ENCODE measurements at places on chromosomes 1 and 21.

- DNase-seq: no peak
Observed at GRCh38 chr1:173388352-173388751, 88.8 kb upstream of the PRDX6 start.

GRCh38 chr1:43405219-43405875 lies 15.6 kb downstream of the SZT2 start:
- no peak for DNase-seq

DNA sequence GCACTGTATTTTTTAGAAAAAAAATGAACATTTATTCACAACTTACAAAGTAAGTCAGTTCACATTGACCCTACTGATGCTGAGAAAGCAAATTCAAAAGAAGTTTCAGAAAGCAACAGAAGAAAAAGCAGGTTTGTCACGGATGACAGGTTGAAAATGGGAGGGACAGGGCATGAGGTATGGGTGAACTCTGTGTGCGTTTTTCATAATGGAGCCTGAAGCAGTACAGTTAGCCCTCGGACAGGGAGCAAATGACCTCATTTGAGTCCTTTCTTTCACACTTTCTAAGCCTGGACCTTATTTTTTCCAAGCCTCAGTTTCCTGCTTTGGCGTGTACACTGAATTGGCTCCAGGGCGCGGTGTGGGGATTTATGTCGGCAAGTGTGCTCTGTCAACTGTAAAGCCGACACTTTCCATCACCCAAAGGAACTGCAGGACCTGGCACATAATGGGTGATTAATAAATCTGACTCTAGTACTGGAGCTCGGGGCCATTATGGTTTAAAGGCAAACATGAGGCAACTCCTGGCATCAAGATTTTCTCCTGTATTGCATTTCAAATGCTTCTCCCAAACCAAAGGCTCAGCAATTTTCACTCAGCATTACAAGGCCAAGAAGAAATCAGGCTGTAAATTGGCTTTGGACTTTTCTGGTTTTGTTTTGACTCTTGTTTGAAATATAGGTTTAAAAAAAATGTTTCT lies 345.5 kb upstream of the DUSP10 start:
- no peak for DNase-seq

DNA sequence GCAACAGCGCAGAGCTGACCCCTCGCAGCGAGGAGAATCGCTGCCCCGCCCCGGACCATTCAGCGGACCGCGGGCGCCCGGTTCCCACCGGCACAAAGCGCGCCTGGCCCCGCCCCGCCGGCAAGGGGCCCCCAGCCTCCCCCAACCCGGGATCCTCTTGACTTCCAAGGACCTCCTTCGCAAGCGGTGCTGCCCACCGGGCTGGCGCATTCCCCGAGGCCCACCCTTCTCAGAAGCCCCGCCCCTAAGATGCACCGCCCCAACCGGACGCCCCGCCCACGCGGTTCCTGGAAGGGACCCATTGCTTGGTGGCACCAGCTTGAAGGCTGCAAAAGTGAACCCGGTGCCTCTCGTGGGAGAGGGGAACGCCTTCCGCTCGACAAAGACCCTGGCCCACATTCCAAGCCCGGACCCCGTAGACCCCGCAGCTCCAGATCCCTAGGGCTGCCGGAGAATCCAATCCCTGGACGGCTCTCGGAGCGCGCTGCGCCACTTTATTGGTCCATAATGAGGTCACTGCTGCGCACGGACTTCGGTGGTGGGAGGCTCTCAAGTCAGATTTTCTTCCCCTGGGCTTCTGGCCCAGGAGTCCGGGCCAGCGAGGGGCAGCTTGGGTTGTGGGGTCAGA lies 2.0 kb downstream of the HES3 start:
- DNase-seq: peak; percentile 73

DNA sequence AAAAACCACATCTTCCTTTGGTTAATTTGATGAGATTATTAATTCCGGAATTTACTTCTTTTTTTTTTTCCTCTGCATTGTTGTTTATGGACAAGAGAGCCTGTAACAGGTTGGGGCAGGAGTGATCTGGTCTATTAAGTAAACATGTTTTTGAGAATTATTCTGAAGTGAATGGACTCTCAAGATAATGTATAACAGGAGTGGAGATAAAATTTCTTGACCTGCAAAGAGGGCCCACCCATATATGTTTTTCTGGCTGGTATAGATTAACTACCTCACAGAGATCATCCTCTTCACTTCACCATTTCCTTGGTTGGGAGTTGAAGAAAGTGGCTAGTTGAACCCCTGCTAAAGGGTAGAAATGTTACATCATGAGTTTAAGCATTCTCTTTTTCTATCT lies 10.7 kb downstream of the DDI2 start:
- DNase-seq: no peak

- no peak for DNase-seq
Observed at GRCh38 chr1:168640182-168640581, 63.8 kb downstream of the XCL1 start.

DNA sequence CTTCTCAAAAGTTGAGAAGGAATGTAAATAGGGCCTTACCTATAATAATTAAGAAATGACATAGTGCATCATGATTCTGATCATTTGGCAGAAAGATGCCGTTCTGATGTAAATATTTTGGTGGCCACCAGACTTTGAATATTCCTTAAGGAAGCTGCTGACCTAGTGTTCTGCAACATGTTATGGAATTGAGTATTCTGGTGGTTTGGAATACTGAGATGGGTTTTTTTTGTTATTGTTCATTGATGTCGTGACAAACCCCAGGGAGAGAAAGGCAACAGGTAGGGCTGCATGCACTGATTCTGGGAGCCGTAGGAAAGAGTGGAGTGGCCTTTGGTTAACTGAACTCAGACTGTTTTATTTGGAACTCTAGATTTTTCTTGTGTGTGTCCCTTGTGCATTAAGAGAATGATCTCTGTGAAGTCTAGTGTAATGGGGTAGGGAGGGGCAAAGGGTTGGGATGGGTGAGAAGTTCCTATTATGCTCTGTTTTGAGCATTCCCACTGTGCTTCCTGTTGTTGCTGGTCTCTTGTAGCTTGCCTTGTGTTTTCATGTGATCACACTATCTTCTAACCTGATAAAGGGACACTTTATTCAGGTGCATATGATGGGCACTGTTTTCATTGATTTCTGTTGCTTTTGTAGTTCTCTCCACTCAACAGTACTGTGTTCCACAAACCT lies 25.0 kb downstream of the ZBTB8B start:
- DNase-seq: no peak

- DNase-seq: no peak
Observed at GRCh38 chr1:176501599-176501998, 38.6 kb downstream of the PAPPA2 start.

DNA sequence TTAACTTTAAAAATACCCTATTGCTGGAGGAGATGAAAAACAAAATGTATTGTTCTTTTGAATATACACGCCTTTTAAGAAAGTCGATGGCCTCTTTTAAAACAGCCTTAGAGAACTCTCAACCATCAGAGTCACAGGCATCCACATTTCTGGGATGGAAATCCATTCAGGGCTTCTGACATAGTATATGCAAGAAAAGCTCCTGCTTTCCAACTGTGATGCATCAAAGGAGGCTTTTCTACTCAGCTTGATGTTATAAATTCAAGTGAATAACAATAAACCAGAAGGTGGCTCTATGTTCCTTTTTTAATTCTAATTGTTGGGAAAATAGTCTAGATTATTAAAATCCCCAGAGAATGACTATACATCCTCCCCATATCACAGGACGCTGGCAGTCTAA lies 398.8 kb upstream of the CXADR start:
- DNase-seq: no peak

- no peak for DNase-seq
Observed at GRCh38 chr1:46948629-46949416, 7.5 kb upstream of the CYP4A11 start.

All from activated CD4-positive, alpha-beta T cell treated with anti-CD3 and anti-CD28 coated beads for 36 hours (primary cell).